ENCODE measurements at places on chromosomes 13 and 19. TPM values are rescaled to one million over a fixed set of nuclear protein-coding genes. Genes with fewer than 3 reads are reported as not detected.

ZBTB32 gene
- 0.94 TPM for polyA plus RNA-seq

DNA sequence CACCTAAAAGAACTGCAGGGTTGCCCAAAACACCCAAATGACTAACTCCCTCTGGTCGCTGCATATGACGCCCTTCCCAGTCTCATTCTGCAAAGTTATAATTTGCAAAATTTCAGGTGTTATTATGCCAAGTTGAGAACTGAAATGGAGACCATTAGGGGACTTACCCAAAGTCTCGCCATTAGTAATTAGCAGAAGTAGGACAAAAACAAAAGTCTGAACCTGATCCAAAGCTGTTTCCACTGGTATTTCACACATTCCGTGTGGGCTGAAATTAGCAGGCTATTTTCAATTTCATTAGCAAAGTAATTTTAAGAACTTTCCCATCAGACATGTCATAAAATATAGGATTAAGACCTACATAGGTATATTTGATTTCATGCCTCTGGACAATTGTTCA is 6.8 kb downstream of the RUBCNL start:
- no peak for DNase-seq

DNA sequence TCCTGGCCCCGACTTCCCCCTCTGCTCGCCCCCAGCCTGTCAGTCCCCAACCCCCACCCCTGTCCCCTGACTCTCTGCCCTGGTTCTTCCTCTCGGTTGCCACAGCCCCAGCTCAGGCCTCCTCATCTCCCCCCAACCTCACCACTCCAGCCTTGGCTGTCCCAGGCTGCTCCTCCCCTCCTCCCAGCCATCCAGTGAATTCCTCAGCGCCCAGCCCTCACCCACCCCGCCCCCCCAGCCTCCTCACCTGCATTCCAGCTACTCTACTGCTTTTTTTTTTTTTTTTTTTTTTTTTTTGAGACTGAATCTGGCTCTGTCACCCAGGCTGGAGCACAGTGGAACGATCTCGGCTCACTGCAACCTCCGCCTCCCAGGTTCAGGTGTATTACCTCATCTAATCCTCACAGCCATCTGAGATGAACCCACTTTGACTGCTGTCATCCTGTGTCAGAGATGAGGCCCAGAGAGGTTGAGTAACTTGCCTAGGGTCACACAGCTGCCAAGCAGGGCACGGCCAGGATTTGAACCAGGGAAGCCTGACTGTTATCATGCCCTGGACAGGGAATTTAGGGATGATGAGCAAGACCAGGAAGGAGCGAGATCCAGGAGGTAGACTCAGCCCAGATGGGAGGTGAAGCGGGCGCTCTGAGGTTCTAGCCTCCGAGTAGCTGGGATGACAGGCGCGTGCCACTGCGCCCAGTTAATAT is 2.6 kb downstream of the SULT2B1 start:
- DNase-seq, result no peak

DNA sequence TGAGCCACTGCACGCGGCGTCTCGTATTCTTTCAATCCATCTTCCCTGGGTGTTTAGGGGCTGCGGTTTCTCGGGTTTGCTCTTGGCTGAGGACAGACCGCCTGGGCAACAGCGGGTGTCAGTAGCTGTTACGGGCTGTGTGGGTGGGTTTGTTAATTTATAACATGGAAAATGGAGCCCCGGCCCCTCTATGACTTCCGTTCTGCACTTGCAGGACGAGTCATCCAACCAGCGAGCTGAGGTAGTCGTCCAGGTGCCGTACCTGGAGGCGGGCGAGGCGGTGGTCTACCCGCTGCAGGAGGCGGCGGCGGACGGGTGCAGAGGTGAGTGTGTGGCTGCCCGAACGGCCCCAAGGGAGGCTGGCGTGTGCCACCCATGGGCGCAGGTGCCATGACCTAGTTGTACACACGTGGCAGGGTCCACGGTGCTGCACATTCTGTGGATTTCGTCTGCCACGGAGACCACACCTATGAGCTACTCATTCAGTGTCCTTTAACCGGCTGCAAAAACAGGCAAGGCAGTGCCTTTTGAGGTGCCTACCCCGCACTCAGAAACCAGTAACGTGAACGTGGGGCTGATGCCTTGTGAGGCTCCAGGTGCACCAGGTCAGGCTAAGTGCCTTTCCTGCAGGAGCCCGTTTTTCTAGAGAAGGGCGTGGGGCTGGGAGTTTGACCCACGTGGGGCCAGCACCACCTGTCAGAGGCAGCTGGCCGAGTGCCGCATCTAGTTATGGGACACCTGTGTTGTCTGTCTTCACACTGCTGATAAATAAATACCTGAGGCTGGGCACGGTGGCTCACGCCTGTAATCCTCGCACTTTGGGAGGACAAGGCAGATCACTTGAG is 10.9 kb downstream of the POLR2E start:
- DNase-seq, result no peak

ZNF99 gene
- polyA plus RNA-seq, result 0.35 TPM

IFNL1 gene
- not detected for polyA plus RNA-seq

GRCh38 chr19:28730791-28731512 is 482.0 kb downstream of the UQCRFS1 start:
- DNase-seq, result no peak

LENG9 gene
- 3.4 TPM for polyA plus RNA-seq

SHISA7 gene
- 0.11 TPM for polyA plus RNA-seq

LIN37 gene
- 14.5 TPM for polyA plus RNA-seq

CGB5 gene
- not detected for polyA plus RNA-seq

KLK15 gene
- not detected for polyA plus RNA-seq

GRCh38 chr13:41162151-41162550 is 29.5 kb upstream of the KBTBD6 start:
- DNase-seq, result no peak

ENOX1 gene
- 6.9 TPM for polyA plus RNA-seq

ZNF708 gene
- 20.9 TPM for polyA plus RNA-seq

HMGB1 gene
- polyA plus RNA-seq, result 763 TPM

GRCh38 chr13:21326155-21327031 is 132.7 kb downstream of the ZDHHC20 start:
- DNase-seq, result peak; percentile 37

GRCh38 chr19:39637891-39638290 is 17.8 kb upstream of the LGALS16 start:
- no peak for DNase-seq

FRY gene
- polyA plus RNA-seq, result 49.9 TPM

FCHO1 gene
- polyA plus RNA-seq, result 1.3 TPM

SIGLEC8 gene
- not detected for polyA plus RNA-seq

DENND1C gene
- 19.1 TPM for polyA plus RNA-seq

DNA sequence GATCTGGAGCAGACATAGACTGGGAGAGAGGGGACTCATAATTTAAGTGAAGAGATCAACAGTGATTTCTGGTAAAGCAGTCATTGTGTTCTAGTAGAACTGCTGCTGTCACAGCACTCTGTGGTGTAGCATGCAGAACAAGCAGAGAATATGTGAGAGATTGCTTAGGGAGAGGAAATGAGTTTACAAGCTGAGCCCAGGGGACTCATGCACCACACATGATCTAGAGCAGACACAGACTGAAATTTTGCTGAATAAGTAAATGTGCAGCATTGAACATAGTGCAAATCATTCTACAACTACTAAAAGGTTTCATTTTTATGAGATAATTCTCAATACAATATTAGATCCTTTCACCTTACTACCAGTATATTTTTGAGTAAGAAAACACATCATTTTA is 125.7 kb downstream of the MYO16 start:
- no peak for DNase-seq

DNA sequence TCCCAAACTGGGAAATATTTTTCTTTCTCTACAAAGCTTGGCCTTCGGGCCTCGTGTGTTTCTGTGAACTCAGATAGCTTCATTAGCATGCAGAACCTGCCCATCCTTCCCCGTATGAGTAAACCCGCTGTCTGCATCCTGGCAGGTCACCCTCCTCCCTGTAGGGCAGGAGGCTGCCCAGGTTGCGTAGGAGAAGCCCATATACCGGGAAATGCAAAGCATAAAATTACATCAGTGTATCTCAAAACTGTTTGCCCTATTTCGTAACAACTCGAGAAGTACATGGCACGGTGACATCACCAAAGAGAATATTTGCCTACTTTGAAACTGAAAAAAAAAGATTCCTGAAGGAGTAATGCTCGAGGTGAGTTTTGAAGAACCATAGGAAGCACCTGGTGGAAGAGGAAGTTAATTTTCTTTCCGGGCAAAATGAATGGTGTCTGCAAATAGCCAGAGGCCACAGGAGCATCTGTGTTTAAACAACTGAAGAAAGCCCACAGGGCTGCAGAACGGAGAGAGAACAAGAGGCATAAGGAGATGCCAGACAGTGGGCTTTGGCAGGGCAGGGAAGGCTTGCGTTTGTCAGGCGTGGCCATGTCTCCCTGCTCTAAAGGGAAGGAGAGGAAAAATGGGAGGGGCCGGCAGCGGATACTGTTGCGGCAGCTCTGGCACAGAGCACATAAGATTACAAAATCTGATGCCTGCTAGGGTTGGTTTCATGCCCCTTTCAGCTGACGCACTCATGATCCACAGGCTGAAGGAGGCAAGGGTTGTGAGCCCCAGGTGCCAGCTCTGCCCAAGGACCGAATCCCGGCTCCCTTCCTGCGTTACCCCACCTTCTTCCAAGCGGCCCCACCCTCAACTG is 81.4 kb downstream of the IRS2 start:
- peak; percentile 82 for DNase-seq

WASF3 gene
- 22.2 TPM for polyA plus RNA-seq

- DNase-seq, result peak; percentile 81
These were observed 5.5 kb downstream of the IER2 start for GRCh38 chr19:13155472-13156359.

DNA sequence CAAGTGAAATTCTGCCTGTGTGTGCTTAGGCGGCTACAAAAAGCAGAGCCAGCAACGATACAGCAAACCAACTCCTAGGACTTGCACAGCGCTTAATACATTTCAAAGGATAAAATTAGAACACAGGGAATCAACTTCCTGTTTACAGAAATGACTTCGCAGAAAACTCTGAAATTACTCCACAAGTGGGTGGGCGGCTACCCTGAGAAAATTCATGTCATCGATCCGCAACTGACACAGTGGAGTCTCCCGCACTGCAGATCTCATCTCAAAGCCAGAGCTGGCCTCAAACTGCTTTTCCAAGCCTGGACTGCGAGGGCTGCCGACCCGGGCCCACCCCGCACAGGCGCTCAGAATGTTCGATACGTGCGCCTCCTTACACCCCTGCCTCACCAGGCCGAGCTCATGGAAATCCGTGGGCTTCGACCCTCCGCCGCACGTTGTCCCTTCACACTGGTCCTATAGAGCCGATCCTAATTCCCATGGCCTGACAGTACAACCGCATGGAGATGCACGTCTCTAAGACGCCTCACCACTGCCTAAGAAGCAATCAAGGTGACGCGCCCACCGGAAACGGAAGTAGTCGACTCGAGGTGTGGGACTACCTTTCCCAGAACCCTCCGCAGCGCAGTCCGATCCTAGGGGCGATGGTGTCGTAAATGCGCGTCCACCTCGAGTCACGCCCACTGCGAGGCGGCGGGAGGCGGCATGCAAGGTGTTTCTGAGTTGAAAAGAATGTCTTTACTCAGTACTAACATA is at the start of gene ZNF229:
Gene ZNF229, minus strand, starts transcription at position 557 of the 759 bp plus-strand sequence. CDS start 5,625 bp downstream, outside the sequence.
- DNase-seq, result peak; percentile 87

GAPDHS gene
- not detected for polyA plus RNA-seq

All from left lung (tissue), 14 donors.